Stimulated activated CD8-positive, alpha-beta memory T cell treated with anti-CD3 and anti-CD28 coated beads, Interleukin-4, amount 100 ng/mL, for 1 hour (primary cell): ENCODE measurements at places on chromosomes 7 and 10.

GRCh38 chr10:125567529-125567928, 115.4 kb downstream of the TEX36 start:
- DNase-seq = no peak

DNA sequence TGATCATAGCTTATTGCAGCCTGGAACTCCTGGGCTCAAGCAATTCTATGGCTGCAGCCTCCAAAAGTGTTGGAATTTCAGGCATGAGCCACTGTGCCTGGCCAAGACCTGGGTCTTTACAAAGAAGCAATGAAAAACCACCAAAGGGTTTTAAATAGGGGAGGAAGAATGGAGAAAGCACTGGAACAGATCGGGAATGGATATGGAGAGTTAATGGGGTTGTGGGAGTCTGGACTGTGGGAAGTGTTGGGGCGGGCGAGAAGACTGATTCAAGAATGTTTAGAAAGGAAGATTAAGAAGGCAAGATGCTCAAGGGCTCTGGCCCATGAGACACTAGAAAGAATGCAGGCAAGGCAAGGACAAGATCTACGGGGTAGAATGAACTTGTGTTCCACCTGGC, 98.5 kb downstream of the CARD11 start:
- DNase-seq = no peak

DNA sequence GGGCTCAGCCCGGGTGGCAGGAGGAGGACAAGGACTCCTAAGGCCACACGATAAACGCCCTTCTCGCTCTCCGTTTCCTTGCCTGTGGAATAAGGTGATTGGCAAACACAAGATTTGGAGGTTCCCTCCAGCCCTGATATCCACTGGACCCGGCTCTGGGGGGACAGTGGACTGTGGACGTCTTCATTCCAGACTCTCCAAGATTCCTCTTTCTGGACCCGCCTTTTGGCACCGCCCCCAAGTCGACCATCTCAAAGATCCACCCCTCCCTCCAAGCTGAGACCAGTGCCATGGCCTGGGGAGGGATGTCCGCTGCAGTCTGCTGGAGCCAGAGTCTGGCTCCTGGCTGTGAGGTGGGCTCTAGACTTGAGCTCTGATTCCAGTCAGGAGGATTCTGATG, 23.6 kb downstream of the ZNF783 start:
- DNase-seq = no peak

- peak; percentile 25 for DNase-seq
Observed at GRCh38 chr10:119209035-119209735, 1.8 kb downstream of the GRK5 start.

DNA sequence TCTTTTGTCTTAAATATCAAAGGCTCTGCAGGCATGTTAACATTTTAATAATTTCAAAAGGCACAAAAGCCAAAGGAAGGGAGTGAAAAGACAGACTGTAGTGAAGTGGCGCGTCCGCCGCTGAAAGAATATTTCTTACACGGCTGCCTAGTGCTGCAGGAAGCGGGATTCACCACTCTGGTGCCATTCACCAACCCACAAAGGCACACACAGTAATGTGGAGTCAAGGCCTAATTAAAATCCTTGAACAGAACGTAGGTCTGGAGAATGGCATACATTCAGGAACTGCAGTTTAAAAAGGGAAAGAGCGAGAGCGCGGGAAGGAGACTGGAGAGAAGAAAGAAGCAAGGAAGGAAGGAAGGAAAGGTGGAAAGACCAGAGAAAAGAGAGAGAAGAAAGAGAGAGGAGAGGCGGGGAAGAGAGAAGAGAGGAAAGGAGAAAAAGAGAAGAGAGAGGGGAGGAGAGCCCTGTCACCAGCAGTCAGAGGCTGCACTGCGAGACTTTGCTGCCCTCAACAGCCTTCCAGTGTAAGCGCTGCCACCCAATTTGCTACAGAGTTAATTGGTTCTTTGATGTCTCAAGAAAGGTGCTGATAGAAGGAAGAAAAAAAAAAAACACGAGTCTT, 554.0 kb downstream of the MDFIC start:
- DNase-seq = no peak

DNA sequence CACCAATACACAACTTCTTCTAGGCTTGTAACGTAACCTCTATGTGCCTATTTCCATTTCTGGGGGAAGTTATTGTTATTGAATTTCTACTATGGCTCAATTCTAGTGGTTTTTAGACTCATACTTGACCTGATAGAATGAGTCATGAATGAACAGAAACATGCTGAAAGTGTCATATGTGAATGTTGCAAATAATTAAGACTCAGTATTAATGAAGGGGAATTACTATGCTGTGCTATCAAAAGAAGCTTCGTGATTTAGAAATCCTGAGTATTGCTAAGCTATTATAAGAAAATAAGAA, 135.1 kb upstream of the ZWINT start:
- no peak for DNase-seq

- no peak for DNase-seq
Observed at GRCh38 chr10:50579491-50580261, 44.1 kb downstream of the SGMS1 start.

DNA sequence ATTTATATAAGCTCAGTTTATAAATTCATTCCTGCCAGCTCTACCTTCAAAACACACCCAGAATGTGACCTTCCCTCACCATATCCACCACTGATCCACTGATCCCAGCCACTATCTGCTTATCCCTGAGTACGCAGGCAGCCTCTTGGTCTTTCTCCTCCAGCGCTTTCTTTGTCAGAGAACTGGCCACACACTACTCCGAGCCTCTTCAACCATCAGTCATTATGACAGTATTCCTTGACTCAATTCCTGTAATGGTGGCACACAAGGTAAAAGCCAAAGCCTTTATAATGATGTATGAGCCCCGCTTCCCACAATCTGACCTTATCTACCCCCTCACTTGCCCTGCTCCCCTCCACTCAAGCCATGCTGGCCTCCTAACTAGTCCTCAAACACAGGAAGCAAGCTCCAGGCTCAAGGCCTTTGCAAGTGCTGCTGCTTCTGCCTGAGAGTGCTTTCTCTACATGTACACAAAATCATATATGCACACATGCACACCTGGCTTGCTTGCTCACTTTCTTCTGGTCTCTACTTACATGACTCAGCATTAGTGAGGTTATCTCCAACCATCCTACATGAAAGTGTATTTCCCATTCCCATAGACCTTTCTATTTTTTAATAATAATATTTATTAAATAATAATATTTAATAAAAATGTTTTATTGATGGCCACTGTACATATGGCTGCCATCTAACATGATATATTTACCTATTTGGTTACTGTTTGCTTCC, 150.4 kb upstream of the FEZF1 start:
- DNase-seq = no peak

DNA sequence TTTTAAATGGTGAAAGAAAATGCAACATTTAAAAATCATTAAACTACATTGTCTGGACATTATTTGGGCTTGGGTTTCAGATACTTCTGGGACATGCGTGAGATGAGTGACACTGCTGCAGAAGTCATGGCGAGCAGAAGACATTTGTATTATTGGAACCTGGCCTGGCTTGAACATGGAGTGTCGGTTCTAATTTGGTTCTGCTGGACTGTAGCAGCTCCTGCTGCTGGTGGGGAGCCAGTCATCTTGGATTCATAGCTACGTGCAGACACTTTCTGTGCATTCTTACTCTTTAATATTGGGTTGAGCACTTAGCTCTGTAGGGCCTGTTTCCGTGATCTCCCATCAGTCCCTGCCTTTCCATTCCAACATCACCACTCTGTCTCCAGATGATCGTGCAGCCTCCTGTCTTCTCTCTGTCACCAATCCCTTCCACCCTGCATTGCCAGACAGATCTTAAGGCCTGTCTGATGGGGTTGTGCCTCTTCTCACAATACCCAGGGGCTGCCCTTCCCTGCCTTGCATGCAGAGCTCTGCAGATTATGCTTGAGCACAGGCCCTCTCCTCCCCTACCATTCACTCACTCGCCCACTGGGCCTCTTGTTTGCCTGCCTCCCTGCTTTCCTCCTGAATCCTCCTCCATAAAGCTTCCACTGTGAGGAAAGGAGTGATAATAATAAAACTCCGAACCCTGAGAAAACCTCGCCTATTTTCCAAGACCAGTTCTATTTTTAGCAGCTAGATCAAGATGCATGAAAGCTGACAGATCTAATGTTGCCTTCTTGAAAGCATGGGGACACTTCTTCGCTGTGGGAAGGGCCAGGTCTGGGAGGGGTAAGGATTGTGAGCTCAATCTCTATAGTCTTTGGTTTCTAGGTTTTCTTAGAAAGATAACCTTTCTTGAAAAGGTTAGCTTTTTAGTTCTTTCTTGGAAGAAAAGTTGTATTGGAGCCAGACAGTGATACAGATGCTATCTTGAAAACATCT, 32.9 kb downstream of the CELF2 start:
- no peak for DNase-seq

- no peak for DNase-seq
Observed at GRCh38 chr7:116230191-116231005, 20.1 kb downstream of the TES start.

GRCh38 chr10:24415455-24416125, 206.7 kb downstream of the KIAA1217 start:
- DNase-seq = no peak

- no peak for DNase-seq
Observed at GRCh38 chr10:6494442-6494819, 85.6 kb downstream of the PRKCQ start.

DNA sequence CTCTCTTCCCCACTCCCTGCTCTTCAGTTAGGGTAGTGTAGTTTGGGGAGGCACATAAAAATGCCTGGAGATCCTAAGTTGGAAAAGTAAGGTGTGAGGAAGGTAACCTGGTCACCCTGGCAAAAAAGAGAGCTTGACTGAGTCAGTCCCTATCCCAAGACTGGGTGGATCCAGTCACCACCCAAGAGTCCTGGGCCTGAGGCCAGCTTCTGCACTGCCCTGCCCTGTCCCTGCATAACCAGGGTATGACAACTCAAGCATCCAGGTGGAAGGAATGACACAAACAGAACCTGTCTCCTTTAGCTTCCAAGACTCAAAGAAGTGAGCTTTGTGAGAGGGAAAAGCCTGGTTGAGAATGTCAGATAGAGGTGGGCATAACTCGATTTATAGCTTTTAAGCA, 26.9 kb upstream of the SORBS1 start:
- DNase-seq = no peak

DNA sequence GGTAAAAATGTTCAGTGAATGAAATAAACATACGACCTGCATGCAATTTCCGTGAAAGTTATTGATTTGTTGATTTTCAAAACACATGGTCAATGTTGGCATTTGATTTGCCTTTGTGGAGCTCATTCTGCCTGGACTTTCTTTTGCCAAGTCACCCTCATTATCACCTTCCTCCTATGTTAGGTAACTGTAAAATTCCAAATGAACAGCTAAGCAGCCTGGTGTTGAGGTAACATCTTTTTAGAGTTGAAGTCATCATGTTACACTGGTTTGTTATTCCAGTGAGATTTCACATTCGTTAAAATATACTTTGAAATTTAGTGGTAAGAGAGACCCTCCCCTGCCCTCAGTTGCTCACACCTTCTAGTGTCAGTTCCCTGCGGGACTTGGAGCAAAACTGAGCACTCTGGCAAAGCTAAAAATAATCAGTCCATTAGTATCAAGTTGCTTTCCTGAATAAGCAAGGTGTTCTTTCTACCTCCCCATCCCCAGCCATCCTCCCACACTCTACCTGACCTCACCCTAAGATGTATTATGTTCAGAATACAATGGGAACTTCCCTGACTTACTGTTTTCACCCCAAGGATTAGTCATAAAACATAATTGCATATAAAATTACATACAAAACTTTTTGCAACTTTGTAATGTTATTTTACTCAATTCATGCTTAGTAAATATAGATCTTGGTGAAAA, 283.3 kb upstream of the SEMA3A start:
- DNase-seq = no peak

- no peak for DNase-seq
Observed at GRCh38 chr7:16619979-16620408, 25.6 kb downstream of the ANKMY2 start.

- DNase-seq = no peak
Observed at GRCh38 chr10:129965959-129966358, 1.9 kb upstream of the EBF3 start.

- no peak for DNase-seq
Observed at GRCh38 chr7:13050703-13051102, 363.3 kb downstream of the ARL4A start.
